ENCODE measurements at places on chromosomes 2 and 18. TPM values are rescaled to one million over a fixed set of nuclear protein-coding genes. Genes with fewer than 3 reads are reported as not detected.

TMEM247 gene
- not detected for total RNA-seq

PLEK gene
- total RNA-seq, result not detected

- no peak for DNase-seq
Observed at GRCh38 chr18:66511792-66512191, 92.1 kb downstream of the CDH19 start.

GRCh38 chr18:7622721-7623120 lies 55.6 kb downstream of the PTPRM start:
- DNase-seq, result no peak

GRCh38 chr2:231627384-231628120 lies 34.9 kb downstream of the TEX44 start:
- DNase-seq, result no peak

DNA sequence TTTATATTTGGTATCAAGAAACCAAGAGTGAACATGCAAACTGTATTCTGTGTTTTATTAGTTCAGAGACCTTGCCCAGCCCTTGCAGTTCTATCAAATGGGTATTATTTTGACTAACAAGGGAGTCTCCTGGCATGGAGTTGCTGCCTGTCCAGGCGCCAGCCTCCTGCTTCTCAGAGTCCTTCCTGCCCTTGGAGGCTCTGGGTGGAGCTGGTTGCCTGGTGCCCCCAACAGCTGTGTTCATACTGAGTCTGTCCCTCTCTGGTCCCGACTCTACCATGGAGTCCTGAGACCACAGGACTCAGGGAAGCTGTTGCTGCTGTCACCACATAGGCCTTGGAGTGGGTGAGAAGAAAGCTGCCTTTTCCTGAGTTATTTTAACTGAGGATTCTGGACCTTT lies 26.3 kb upstream of the GREB1 start:
- DNase-seq, result no peak

LYPD6B gene
- total RNA-seq, result 64.9 TPM

IL1B gene
- 1.2 TPM for total RNA-seq

NEU4 gene
- 0.13 TPM for total RNA-seq

DNA sequence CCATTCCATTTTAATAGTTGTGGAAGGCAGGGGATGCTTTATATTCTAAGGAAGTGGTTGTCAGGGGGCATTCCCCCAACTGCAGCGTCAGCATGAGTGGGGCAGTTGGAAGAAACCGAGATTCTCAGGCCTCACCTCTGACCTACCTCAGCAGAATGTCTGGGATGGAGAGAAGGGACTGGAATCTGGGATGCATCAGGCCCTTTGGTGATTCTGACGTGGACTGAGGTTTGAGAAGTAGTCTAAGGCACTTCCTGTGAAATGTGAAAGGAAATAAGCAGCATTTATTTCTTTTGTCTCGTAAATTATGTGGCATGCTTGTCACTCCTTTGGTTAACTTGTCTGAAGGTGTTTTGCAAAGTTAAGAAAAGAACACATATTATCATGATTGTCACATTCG lies 540.7 kb upstream of the NETO1 start:
- no peak for DNase-seq

DNA sequence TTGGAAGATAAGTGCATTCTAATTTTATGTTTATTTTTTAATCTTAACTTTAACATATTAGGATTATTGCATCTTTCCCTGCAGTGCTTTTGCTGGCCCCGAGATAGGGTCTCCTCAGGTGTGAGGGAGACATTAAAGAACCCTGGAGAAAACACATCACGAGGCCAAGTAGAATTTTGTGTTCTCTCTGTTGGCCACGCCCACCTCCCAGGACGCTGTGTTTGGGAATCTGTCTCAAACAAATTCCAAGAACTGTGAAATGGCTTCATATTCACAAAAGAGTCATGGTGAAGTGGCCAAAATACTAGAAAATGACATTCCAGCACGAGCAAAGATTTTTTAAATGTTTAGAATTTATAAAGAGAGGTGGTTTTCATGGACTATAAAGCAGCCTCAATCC lies 27.3 kb downstream of the RNF144A start:
- DNase-seq, result no peak

GRCh38 chr2:105388971-105389381 lies 9.9 kb downstream of the FHL2 start:
- peak; percentile 88 for DNase-seq

DNA sequence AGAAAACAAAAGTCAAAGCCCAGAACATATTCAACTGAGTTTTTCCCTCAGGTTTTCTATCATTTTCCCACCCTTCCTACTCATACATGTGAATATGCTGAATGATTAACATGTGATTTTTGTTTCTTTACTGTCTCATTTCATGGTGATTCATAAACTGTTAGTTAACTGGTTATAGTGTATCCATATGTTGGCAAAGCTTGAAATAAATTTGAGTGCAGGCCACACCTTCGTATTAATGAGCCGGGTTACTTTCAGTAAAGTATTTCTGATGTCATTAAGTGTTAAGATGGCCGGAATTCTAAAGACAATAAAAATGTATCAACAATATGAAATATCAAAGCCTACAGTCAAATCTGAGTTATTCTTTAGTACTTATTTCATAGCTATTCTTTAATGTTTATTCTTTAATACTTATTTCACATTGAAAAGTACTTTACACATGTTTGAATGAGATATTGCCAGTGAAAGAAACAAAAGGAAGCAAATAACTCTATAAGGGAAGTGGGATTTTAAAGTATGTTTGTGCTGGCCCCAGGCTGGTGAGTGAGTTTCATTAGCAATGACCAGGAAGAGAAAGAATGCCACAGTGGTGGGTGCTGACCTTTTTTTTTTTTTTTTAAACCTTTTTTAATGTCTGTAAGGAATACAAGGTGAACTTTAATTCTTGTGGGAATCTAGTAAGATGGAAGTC lies 178.6 kb downstream of the NEDD4L start:
- DNase-seq, result no peak

GRCh38 chr2:45763797-45764196 lies 112.3 kb downstream of the PRKCE start:
- DNase-seq, result no peak

- peak; percentile 12 for DNase-seq
Observed at GRCh38 chr2:206004004-206004693, 81.8 kb downstream of the INO80D start.

- no peak for DNase-seq
Observed at GRCh38 chr2:60556175-60556574, 2.7 kb upstream of the BCL11A start.

GRCh38 chr18:73986711-73987110 lies 160.9 kb downstream of the FBXO15 start:
- DNase-seq, result no peak

GRCh38 chr18:12645254-12645653 lies 12.7 kb downstream of the SPIRE1 start:
- no peak for DNase-seq
